Iris pigment epithelial cell (primary cell): ENCODE measurements at places on chromosomes 5 and 9.

DNA sequence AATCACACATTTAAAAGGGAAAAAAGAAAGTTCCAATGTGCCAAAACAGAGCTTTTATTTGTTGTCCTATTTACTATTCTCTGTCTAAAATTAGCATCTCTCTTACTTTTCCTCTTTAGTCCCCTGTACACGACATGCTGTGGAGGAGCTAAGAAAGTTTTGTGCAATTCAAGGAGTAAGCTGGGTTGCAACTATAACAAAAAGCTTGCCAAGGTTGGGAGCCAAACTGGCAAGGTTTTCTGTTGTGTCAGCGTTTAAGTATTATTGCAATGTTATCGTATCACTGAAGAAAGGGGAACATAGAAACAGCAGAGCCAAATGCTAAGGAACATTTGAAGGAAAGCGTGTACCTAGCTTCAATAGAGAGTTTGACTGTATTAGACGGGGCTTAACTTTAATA lies 680.8 kb downstream of the CETN3 start:
- DNase-seq: peak; percentile 31

GRCh38 chr9:135711391-135711790 lies 9.4 kb downstream of the KCNT1 start:
- no peak for DNase-seq

GRCh38 chr5:140249536-140249935 lies 53.4 kb downstream of the PFDN1 start:
- DNase-seq: no peak

GRCh38 chr5:5481206-5481605 lies 58.7 kb downstream of the ICE1 start:
- DNase-seq: no peak

DNA sequence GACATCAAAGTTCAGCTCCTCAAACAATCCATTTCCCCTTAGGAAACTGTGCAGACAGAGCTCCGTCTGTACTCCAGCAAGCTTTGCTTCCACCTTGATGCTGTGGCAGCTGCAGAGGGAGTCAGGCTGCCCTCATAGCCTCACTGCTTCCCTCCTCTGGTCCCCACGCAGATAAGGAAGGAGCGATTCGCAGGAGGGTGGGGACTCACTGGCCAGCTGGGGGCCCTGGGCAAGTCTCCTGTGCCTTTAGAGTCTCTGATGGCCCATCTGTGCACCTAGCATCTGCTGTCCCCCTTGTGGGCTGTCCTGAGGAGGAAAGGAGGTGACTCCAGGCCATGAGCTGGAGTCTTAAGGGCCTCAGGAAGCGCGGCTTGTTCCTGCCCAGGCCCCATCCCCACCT lies 121.5 kb downstream of the ENTREP1 start:
- DNase-seq: no peak

GRCh38 chr5:10118150-10118549 lies 131.5 kb downstream of the ATPSCKMT start:
- no peak for DNase-seq

- no peak for DNase-seq
Observed at GRCh38 chr9:126678989-126679388, 65.3 kb downstream of the LMX1B start.

GRCh38 chr5:7015586-7016256 lies 302.5 kb downstream of the TENT4A start:
- DNase-seq: no peak

GRCh38 chr5:150448952-150449516 lies 505 bp downstream of the RPS14 start:
- DNase-seq: peak; percentile 26

DNA sequence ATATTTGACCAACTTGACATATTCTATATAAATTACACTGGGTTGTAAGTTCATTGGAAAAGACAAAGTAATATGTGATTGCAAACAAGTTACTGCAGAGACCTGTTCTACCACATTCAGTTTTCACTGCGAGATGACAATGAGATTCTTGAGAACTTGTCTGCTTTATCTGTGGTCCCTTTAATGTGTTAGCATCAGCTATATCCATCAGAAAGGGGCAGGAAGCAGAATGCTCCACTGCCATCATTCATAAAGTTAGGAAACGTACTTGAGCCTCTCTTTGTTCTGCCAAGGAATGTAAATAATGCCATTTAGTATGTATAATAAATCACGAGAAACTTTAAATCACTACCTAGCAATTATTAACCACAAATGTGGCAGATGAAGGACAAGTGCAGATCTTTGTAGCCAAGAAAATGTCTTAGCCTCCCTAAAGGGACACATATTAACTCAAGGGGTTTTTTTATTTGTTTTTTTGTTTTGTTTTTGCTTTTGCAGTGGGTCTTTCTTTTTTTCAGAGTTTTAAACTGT lies 59.4 kb downstream of the GIN1 start:
- DNase-seq: no peak

GRCh38 chr5:154238776-154239481 lies 48.4 kb downstream of the GALNT10 start:
- DNase-seq: no peak

DNA sequence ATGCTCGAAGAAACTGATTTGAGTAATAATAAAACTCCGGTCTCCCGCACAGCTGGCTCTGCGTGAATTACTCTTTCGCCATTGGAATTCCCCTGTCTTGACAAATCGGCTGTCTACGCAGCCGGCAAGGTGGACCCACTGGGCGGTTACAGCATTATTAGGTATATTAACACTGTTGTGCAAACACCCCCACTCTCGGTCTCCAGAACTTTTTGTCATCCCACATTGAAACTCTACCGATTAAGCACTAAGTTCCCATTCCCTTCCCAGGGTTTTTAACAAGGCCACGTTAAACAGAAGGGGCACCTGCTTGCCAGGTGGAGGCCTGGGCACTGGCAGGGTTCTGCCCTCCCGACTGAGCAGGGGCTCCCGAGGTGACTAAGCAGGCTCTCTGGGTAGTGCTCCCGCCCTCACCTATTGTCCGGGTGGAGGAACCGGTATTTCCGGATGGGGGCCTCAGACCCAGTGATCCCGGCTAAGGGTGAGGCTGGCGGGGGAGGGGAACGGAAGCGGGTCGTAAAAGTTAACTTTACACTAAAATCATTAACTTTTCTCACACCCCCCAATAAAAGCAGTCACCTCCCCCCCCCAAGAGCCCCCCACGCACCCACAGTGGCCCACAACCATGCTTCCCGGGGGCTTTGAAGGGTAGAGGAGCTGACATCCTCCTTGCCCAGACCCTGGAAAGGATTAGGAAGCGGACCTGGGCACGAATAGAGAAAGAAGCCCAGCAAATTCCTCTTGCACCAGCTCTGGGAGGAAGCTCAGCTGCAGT lies 53.5 kb upstream of the TJP2 start:
- DNase-seq: no peak

- DNase-seq: no peak
Observed at GRCh38 chr5:32406650-32407049, 37.9 kb downstream of the ZFR start.

GRCh38 chr9:15262581-15262980 lies 44.4 kb downstream of the TTC39B start:
- no peak for DNase-seq

- no peak for DNase-seq
Observed at GRCh38 chr5:110681953-110682352, 44.5 kb downstream of the TMEM232 start.

DNA sequence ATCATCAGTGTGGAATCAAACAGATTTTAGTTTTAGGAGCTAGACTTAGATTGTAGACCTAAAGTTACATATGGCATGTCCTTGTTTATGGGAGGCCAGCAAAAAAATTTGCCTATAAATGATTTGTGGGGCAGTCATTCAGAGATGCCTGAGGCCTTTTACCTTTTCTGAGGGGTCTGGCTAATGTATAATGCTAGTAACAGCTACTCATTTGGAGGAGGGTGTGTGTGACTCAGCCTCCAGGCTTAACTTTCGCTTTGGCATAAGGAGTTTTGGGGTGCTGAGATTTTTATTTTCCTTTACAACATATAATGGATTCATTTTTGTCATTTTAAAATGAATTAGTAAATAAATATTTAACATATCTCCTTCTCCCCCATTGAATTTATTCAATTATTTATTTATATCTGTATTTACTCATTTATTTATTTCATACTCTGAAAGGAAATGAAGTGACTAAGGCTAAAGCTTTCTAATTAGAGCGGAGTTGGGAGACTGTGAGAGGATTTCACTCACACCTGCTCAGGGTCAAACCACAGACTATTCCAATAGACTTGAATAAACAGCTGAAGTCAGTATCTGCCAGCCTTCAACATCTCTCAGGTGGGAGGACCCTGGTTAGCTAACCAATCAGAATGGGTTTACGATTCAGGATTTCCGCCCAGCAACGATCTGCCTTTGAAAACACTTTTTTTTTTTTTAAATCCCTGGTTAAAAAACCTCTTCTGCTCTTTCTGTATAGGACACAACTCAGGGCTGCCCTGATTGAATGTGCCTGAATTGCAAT lies 487.5 kb upstream of the SGCD start:
- no peak for DNase-seq

DNA sequence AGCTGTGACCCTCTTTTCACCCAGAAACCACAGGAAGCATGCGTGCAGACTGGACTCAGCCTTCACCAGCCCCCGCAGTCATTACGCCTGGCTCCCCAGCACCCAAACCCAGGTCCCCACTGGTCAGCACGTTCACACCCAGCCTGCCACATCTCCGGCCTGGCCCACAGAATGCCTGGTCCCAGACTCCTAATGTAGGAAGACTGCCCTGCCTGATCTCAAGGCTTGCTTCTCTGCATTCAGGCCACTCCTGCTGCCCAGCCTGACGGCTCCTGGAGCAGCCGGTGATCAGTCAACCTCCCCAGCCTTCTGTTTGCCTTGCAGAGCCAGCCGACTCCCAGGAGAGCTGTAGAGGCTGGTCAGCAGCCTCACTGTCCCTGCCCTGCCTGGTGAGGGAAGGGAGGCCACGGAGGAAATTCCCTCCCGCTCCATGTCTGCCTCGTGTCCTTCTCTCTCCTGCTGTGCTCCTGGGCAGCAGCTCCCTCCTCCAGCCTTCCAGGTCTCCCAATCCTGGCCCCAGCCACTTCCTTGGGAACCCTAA lies 25.4 kb downstream of the ADAMTS2 start:
- DNase-seq: peak; percentile 48

- no peak for DNase-seq
Observed at GRCh38 chr5:83400701-83401100, 70.8 kb upstream of the VCAN start.

DNA sequence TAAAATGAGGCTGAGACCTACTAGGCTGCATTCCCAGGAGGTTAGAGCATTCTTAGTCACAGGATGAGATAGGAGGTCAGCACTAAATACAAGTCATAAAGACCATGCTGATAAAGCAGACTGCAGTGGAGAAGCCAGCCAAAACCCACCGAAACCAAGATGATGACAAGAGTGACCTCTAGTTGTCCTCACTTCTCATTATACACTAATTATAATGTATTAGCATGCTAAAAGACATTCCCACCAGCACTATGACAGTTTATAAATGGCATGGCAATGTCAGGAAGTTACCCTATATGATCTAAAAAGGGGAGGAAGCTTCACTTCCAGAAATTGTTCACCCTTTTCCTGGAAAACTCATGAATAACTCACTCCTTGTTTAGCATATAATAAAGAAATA lies 88.6 kb downstream of the PLPPR1 start:
- no peak for DNase-seq

- DNase-seq: no peak
Observed at GRCh38 chr5:166382031-166382430, 1909.4 kb upstream of the WWC1 start.

- DNase-seq: peak; percentile 52
Observed at GRCh38 chr5:132526290-132526973, 16.9 kb downstream of the IL5 start.

GRCh38 chr9:16732546-16732945 lies 137.9 kb downstream of the BNC2 start:
- no peak for DNase-seq

DNA sequence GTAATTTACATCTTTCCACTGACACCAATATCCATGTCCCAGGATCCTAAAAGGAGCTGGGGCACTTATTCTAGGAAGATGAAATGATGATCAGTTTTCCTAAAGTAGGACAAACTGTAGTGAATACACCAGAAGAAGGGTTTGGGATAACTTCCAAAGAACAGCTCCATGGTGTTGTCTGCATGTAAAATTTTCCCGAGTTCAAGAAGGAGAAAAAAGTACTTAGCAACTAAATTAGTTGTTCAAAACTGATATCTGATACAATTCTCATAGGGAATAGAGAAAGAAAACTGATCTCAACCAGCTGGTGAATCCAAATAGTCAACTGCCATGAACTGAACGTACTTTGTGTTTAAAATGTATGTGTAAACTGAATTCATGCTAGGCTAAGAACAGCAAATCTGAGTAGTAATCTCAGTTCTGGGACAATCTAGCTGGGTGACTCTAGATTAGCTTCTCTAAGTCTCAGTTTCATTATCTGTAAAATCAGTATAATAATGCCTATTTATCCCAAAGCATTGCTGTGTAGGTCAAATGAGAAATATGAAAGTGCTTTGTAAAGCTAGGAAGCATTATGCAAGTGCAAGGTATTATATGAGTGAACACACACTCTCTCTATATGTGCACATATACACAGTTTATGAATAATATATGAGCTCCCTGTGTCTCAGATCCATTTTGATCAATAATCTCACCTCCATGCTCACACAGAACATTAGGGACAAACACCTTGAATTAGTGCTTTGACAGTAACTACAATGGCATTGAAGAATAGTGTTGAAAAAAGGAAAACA lies 357.7 kb downstream of the SLIT3 start:
- no peak for DNase-seq

GRCh38 chr5:8879248-8879647 lies 666.6 kb downstream of the SEMA5A start:
- DNase-seq: no peak

GRCh38 chr5:95940758-95941682 lies 20.6 kb downstream of the ELL2 start:
- DNase-seq: no peak

DNA sequence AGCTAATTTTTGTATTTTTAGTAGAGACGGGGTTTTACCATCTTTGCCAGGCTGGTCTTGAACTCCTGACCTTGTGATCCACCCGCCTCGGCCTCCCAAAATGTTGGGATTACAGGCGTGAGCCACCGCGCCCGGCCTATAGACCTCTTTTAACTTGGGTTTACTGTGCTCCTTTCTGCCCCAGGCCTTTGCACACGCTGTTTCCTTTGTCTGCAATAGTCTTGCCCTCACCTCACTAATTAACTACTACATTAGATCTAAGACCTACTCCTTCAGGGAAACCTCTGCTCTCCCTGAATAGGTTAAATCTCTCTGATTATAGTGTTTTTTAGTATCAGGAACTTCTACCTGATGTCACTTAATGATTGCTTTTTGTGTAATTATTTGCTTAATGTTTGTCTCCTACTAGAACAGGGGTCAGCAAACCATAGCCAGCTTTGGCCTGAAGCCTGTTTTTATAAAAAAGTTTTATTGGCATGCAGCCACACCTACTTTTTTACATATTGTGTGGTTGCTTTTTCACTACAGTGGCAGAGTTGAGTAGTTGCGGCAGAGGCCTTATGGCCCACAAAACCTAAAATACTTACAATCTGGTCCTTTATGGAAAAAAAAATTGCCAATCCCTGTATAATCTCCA lies 31.2 kb upstream of the TLE1 start:
- no peak for DNase-seq

GRCh38 chr5:124866355-124867136 lies 120.1 kb upstream of the ZNF608 start:
- DNase-seq: no peak

GRCh38 chr9:7963026-7963425 lies 163.4 kb upstream of the DMAC1 start:
- DNase-seq: no peak

- DNase-seq: peak; percentile 63
Observed at GRCh38 chr9:112894041-112894440, 3.4 kb upstream of the SLC46A2 start.
